ENCODE measurements at places on chromosomes 7 and 10. TPM values are rescaled to one million over a fixed set of nuclear protein-coding genes. Genes with fewer than 3 reads are reported as not detected.

Gene GTPBP10
- polyA plus RNA-seq = 50.1 TPM

Gene FBXL13
- polyA plus RNA-seq = 0.82 TPM

Gene HYAL4
- polyA plus RNA-seq = not detected

Gene CPED1
- not detected for polyA plus RNA-seq
